ENCODE measurements at places on chromosomes 13 and 19.

- no peak for DNase-seq
Observed at GRCh38 chr13:88526186-88526852, 855.1 kb downstream of the SLITRK5 start.

DNA sequence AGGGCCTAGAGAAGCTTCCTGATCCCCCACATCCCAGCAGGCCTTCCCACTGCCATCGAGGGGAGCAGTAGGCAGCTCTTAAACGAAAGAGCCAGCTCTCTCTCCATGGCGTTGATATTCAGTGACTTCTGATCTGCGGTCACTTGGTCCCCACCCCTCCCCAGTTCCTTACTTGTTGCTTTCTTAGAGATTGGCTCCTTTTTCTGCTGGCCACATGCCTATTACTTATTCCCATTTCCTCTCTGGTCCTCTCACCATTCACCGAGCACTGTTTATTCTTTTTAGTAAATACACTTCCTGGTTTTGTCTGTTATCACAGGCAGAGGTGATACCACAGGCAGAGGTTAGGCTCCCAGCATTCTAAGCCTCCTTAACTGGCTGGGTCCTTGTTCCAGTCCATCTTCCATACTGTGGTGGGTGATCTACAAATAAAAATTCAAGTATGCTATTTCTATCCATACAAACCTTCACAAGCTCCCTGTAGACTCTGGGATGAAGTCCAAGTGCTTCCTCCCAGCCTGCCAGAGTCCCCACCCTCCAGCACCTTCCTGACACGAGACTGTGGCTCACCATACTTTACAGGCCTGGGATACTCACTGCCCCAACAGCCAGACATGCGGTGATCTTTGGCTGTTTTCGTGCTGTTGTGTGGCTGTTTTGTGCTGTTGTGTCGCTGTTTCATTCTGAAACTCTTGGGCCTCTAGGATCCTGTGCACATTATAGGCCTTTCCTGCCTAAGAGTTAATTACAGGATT is 315.9 kb downstream of the ATP8A2 start:
- peak; percentile 19 for DNase-seq

DNA sequence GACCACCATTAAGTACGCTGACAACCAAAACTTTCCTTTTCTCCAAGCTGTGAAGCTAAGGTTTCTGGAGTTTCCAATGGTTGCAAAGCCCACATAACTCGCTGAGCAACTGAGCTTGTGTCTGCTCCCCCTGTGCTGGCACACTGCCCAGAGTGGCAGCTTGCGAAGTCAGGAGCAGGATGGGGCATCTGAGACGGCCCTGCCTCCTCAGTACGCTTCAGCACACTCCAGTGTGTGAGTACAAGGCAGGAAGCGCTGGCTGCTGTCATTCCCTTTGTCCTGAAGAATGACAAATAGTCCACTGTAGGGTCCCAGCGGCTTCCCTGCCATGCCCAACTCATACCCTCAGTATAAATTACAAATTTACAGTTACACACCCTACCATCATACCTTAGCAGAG is 51.5 kb downstream of the SKA3 start:
- DNase-seq: peak; percentile 64

DNA sequence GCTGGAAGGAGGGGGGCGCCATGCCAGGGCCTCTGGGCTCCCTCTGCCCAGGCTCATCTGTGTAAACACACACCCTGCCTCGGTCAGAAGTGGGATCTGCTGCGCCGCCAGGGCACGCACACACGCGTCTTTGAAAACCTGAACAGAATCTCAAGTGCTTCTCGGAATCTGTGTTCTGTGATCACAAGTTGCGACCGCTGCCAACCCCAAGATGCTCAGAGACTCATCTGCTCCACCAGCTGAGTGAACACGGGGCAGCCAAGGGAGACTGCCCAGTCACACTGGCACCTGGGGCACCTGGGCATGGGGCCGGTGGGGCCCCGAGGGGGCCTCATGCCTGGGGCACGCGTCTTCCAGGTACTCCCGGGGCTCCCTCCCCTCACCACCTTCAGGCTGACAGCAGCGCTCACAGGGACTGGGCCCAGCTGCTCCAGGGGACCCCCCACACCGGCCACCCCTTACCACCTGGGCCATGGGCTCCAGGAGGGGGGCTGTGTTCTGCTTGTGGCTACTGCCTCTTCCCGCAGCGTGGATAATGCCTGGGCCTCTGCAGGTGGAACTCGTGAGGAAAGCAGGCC is 59.0 kb downstream of the KLF2 start:
- DNase-seq: no peak

GRCh38 chr13:19791953-19792537 is 9.3 kb upstream of the PSPC1 start:
- DNase-seq: no peak

DNA sequence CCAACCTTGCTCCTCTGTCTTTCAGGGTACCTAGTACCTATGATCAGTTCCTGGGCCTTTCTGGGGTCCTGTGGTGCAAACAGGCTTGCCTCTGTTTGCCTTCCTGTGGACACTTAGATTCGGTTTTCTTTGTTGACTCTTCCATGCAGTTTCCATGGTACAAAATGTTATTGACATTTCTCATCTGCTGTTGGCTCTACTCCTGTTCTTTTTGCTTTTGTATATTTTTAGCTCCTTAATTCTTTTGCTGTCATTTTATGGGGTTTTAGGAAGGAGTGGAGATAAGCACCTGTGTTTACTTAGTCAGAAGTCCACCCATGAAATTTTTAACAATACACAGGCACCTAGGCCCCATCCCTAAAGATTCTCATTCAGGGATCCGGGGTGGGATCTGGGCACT is 20.5 kb upstream of the CNMD start:
- DNase-seq: no peak

GRCh38 chr13:113455384-113455783 is 2.1 kb upstream of the ADPRHL1 start:
- no peak for DNase-seq

GRCh38 chr13:112951674-112952371 is 17.2 kb upstream of the MCF2L start:
- DNase-seq: no peak

DNA sequence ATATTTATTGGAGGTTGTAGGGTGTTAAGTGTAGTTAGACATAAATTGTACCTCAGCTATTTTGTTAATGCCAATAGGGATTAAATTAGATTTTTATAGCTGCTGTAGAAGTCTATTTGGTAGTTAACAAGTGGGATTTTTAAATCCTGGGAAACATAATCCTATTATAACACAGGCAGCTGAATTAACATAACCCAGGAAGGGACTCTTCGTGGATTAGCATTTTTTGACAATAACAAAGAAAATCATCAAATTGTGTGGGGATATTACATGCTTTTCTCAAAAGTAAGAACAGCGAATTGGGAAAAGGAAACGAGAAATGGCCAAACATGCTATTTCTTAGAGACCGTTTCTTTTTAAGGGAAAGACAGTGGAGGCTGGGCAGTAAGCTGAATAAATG is 172.8 kb downstream of the ZIC5 start:
- DNase-seq: no peak

- no peak for DNase-seq
Observed at GRCh38 chr19:4482721-4483364, 10.7 kb downstream of the HDGFL2 start.

DNA sequence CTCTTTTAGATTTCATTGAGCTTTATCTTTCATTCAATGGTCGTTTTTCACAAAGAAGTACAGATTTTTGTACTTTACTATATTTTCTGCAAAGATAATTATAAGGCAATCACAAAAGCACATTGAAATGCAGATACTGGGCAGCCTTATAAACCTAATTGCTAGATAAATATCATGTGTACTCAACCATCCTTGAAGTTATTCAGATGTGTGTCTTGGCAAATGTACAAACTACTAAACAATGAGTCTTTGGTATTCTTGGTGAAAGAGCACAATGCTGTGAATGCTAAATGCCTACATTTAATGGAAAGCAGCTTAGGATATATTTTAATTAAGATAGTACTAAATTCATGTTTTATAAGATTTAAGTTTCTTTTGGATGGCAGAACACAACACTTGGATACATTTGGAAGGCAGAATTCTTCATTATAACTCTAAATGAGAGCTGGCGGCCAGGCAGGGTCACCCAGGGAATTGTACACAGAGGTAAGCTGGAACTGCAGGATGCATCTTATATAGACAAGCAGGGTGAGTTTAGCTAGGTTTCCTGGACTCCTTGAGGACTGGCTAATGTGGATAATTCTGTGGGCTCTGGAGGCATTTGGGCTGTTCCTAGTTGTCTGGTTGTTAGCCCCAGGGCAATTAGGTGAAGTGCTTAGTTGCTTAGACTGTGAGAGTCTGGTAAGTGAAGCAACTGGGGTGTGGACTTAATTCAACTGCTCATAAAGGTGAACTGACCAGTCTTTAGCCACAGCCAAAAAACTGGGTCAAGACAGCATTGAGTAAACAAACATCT is 286.6 kb downstream of the PCDH20 start:
- DNase-seq: no peak

- DNase-seq: no peak
Observed at GRCh38 chr19:45070861-45071544, 5.3 kb downstream of the ZNF296 start.

DNA sequence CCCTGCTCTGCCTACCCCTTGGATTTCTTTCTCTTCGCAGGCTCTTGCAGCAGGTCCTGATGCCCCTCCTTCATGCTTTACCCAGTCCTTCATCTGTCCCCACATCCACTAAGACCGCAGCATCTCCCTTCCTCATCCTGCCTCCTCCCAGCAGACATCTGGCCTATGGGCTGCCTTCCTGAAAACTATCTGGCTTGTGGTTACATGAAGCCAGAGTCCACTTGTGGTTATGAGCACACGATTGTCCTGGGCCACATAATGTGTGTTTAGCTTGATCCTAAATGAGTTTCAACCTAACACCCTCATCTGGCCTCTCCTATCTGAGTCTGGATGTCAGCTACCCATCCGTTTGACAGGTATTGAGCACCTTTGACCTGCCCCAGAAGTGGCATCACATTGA is 5.5 kb upstream of the ZNF175 start:
- DNase-seq: no peak
